NCI-H748 treated with DMSO at 0.1 percent for 48 hours (cell line): ENCODE measurements at places on chromosomes 13 and 19.

DNA sequence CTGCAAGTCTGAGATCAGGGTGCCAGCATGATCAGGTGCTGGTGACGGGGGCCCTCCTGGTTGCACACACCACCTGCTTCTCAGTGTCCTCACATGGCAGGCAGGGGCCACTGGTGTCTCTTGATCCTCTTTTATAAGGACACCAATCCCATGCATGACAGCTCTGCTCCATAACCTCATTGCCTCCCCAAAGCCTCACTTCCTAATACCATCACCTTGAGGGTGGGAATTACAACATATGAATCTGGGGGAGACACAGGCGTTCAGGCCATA is 15.0 kb upstream of the MIER2 start:
- DNase-seq = no peak

- no peak for DNase-seq
Measured at GRCh38 chr19:11551603-11552235, 7.3 kb downstream of the ELOF1 start.

- DNase-seq = no peak
Measured at GRCh38 chr13:95381212-95381527, 79.9 kb upstream of the ABCC4 start.

GRCh38 chr19:6020972-6021805 is 43.2 kb upstream of the RANBP3 start:
- peak; percentile 76 for DNase-seq

GRCh38 chr19:11105014-11105636 is 15.9 kb downstream of the LDLR start:
- DNase-seq = no peak

DNA sequence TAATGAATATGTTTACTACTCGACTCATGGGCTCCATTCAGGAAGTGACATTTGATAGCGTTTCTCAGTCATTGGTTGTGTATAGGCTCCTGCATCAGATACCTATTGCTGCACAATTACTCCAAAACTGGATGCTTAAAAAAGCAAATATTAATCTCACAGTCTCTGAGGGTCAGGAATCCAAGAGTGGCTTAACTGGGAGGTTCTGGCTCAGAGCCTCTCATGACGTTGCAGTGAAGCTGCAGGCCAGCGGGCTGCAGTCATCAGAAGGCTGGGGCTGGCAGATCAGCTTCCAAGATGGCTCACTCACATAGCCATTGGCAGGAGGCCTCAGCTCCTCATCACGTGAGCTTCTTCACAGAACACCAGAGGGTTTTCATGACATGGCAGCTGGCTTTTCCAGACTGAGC is 525.1 kb upstream of the NBEA start:
- DNase-seq = no peak

DNA sequence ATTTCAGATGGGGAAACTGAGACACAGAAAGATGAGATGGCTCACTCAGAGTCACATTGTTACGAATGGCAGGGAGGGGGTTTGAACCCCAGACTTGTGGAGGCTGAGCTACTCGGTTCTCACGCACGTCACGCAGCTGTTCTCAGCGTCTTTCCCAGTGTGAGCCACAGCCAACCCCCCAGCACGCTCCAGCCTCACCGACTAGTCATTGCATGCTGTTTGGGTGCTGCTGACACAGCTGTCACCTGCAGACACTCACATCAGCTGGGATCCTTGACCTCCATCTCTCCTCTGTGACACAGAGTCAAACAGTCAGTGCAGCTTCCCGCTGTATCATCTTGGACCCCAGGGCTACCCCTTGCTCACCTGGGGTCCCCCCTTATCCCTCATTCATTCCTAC is 2.4 kb upstream of the NCAN start:
- DNase-seq = no peak

GRCh38 chr19:18170714-18171255 is 2.8 kb upstream of the IFI30 start:
- no peak for DNase-seq

GRCh38 chr19:1495799-1496713 is 5.1 kb downstream of the REEP6 start:
- DNase-seq = no peak

DNA sequence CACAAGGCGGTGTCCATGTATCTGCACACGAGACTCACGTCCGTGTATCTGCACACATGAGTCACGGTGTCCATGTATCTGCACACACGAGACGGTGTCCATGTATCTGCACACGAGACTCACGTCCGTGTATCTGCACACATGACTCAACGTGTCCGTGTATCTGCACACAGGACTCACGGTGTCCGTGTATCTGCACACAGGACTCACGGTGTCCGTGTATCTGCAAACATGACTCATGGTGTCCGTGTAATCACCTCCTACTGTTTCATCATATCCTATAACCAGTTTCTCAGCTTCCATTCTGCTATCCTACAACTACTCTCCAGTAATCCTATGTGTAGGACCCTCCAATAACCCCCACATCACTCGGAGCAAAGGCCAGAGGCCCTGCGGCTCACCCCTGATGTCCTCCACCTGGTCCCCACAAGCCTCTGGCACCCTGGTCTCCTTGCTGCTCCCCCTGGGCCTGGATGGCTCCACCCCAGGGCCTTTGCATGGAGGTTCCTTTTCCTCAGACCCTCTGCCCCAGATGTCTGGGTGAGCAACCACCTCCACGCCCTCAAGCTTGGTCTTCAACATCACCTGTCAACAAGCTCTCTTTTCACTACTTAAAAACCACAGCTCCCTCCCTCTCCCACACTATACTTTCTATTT is 2.5 kb upstream of the TMEM255B start:
- DNase-seq = no peak

GRCh38 chr19:38293281-38293680 is 10.8 kb upstream of the C19orf33 start:
- DNase-seq = no peak

DNA sequence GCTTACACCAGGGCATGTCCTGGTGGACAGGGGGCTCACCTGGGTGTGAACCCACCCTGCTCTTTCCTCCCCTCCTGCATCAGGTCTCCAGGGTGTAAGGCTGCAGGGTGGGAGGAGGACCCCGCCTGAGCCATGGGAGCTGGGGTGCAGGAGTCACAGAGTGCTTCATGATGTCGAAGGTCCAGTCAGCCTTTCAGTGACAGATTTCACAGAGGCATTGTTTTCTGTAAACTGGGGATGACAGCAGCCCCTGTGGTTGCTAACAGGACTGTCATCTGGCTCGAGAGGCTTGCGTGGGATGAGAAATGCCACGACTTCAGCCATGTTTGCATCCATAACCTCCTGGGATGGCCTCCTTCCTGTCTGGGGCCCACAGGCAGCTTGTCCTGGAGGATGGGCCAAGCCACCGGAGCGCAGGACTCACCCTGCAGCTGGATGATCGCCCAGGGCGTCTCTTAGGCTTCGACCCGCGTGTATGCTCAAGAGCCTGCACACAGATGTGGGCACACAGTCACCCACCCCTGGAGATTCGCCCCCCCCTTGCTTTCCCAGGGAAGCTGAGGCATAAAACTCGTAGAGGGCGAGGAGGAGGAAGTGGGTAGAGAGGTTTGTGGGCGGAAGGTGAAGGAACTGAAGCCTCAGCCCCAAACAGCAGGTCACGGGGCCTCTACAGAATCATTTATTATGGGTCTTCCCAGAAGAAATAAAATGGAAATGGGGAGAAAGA is 4.9 kb downstream of the NANOS3 start:
- DNase-seq = no peak

DNA sequence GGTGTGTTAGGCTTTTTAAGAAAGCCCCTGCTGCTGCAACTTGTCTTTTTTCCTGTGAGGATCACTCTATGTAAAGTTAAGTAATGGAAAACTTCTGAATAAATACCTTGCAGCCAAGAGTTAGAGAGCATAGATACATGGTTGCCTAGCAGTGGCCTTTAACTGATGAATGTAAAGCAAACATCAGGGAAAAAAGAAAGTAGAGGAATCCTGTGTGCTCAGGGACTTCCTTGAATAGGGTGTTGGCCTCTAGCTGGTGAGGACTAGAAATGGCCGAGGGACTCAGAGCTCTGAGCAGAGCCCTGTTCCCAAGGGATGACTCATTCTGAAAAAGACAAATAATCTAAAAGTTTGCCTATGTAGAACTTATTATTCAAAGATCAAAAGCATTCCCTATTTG is 135.7 kb downstream of the MIPEP start:
- no peak for DNase-seq

DNA sequence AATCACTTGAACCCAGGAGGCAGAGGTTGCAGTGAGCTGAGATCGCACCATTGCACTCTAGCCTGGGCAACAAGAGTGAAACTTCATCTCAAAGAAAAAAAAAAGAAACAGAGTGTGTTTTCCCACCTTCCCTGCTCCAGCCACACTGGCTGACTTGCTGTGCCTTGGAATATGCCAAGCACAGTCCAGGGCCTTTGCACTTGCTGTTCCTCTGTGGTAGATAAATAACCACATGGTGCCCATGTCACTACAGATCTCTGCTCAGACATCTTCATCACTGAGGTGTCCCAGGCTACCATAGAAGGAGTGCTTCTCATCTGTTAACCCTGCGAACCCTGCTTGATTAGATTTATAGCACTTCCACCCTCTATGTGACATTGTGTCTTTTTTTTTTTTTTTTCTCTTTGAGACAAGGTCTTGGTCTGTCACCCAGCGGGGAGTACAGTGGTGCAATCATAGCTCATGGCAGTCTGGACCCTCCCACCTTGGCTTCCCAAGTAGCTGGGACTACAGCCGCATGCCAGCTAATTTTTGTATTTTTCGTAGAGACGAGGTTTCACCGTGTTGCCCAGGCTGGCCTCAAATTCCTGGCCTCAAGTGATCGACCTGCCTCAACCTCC is 10.4 kb downstream of the SMARCA4 start:
- no peak for DNase-seq

DNA sequence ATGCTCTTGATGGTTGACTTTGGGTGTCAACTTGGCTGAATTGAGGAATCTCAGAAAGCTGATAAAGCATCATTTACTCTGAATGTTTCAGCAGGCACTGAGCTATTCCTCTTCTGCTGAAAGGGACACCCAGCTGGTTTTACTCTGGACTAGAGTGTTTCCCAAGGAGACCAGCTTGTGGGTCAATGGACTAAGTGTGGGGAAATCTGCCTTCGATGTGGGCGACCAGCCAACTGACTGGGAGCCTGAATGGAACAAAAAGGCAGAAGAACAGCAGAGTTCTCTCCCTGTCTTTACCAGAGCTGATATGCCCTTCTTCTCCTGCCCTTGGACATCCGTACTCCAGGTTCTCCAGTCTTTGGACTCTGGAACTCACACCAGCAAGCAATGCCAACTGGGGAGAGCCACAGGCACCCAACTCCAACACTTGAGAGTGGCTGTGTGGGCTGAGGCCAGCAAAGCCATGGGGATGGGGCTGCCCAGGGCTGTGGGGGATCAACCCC is 32.2 kb downstream of the MRPL57 start:
- no peak for DNase-seq

GRCh38 chr13:28531845-28532387 is 37.0 kb upstream of the FLT1 start:
- DNase-seq = no peak

- no peak for DNase-seq
Measured at GRCh38 chr13:111050539-111050879, 64.6 kb upstream of the ARHGEF7 start.

DNA sequence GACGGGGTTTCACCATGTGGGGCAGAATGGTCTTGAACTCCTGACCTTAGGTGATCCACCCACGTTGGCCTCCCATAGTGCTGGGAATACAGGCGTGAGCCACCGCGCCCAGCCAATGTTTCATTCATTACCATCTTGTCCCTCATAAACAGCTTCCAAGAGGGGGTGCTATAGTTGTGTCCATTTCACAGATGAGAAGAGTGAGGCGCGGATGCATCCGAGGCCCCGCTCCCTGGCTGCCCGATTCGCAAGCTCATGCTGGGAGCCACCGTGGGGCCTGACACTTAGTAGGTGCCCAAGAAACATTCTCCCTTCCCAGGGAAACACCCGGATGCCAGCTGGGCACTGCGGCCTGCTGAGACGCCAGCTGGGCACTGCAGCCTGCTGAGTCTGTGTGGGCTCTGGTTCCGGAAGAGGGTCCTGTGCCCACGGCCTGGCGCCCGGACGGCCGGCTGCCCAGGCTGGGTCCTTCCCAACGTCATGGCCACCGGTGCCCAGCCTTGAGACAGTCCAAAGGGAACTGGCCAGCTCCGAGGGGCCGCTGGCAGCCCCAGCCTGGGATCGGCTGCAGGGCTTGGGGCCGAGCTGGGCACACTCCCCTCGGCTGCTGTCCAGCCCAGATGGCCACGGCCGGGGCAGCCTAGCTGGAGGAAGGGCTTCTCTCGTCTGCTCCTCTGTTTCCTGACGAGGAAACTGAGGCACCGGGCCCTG is 54.7 kb downstream of the NFIC start:
- no peak for DNase-seq

- DNase-seq = no peak
Measured at GRCh38 chr13:112857914-112858490, 111.0 kb upstream of the MCF2L start.

GRCh38 chr13:55893540-55893939 is 1247.2 kb upstream of the PRR20A start:
- DNase-seq = no peak

GRCh38 chr13:110499621-110500281 is 61.8 kb downstream of the RAB20 start:
- DNase-seq = peak; percentile 95

DNA sequence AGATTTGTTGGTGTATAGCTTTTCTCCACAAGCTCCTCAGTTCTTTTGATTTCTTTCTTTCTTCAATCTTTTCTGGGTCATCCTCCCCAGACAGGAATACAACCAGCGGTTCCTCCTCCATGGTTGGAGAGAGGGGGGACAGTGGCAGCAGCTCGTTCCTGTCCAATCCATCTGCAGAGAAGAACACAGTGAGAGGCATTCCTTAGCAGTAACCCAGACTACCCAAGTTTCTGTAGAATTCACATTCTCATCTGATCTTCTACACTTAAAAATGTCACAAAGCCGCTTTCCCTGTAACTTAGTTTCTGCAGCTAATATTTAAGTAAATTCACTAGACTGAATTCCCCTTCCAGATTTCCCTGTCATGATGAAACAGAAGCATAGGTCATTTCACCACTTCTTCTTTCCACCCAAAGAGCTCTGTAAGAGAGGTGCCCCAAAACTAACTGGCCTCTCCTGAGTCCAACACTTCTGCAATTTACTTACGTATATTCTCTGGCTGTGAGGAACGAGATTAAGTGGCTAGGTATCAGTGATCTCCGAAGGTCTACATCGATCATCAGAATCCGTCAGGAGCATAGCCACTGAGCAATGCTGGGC is 171.9 kb downstream of the TBC1D4 start:
- no peak for DNase-seq

- DNase-seq = no peak
Measured at GRCh38 chr13:44413095-44413494, 39.5 kb downstream of the SERP2 start.

- no peak for DNase-seq
Measured at GRCh38 chr19:44509478-44509877, 9.2 kb upstream of the ZNF180 start.

GRCh38 chr19:13011653-13012389 is 16.5 kb downstream of the NFIX start:
- DNase-seq = no peak

DNA sequence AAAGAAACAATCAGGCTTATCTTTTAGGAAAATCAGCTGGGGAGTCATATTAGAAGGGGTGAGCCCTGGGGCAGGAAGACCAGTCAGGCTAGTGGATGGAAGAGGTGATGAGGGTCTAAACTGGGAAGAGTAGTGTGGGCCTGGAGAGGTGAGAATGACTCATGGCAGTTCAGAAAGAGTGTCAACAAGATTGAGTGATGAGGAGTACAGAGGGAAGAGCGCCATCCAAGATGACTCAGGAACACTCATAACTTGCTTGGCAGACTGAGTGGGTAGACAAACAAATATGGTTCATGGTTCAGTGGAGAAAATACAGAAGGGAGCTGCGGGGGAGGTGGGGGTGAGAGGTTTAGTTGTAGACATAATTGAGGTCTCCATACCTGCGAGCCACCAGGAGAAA is 17.3 kb upstream of the CLDN10 start:
- no peak for DNase-seq
